ENCODE measurements at places on chromosomes 6 and 20.

DNA sequence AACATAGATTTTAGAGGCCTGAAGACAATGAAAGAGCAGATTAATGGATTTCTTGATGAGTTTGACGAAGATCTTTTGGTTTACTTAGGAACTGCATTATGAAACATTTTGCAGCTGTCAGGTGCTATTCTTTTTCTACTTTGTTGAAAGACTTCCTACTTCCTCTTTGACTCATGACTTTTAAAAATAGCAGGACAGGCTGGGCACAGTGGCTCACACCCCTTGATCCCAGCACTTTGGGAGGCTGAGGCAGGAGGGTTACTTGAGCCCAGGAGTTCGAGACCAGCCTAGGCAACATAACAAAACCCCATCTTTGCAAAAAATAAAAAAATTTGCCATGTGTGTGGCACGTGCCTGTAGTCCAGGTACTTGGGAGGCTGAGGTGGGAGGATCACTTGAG, 52.0 kb downstream of the ITCH start:
- no peak for DNase-seq

DNA sequence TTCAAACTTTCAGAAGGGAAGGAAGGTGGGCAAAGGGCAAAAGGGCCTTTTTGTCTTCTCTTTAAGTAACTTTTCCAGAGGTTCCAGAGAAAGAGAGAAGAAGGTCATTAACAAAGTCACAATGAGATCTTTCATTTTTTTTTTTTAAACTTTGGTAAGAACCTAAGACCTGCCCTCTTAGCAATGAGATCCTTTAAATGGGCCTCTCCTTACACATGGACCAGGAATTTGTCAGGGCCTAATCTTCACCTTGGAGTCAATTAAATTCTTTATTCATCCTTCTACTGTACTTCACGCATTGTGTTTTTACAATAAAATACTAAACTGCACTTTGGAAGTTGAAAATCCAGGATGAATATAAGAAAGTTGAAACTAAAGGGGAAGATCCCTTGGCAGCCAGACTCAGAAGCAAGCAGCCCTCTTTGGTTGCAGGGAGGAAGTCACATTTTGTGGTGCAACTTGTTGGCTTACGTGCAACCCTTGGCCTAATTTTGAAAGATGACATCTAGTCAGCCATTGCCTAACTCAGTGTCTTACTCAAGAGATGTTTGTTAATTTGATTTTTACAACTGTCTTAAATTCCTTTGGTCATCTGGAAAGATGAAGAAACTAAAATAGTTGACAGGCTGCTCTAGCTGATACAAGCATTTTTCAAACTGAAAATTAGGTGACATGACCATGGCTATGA, 11.9 kb upstream of the TMEM170B start:
- DNase-seq, result no peak

DNA sequence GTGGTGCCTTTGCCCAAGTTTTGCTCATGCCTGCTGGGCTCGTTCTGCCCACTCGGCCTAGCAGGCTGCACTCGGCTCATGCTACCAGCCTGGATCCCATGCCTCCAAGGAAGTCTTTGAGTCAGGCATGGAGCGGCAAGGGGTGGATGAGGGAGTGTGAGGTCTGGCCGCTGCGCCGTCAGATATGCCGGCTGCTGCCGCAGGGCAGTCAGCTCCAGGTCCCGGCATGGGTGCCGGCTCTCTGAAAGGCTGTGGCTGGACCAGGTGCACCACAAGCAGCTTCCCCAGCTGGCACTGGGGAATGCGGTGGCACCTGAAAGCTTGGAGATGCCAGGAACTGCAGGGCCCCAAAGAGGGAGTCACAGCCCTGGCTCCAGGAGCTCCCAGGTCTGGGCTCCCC, 75.5 kb downstream of the GPR63 start:
- DNase-seq, result no peak

DNA sequence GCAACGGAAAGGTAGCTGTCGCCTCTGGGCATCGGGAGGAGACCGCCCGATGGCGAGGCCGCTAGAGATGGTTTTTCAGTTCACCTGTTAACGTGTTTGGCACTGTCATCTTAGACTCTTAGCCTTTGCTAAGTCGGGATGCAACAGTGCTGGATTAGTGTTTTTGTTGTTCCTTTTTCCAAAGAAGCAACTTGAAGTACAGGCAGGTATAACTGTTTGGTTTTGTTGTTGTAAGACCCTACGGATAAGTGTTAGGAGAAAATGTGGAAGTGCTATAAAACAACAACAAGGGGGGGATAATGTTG, 723 bp downstream of the MANEA start:
- DNase-seq, result peak; percentile 0

DNA sequence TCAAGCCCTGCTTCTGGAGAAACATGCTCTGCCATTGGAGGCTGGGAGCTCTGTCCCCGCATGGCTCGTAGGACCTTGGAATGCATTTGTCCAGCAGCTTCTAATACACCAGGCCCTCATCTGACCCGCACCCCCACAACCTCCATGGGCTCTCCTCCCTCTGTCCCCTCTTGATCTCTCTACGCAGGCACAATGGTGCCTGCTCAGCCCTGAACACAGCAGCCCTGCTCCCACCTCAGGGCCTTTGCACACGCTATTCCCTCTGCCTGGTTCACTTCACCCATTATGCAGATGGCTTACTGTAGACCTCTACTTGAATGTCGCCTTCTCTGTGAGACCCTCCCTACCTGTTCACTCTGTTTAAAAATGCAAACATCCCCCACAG, 27.0 kb upstream of the PTGIS start:
- no peak for DNase-seq

DNA sequence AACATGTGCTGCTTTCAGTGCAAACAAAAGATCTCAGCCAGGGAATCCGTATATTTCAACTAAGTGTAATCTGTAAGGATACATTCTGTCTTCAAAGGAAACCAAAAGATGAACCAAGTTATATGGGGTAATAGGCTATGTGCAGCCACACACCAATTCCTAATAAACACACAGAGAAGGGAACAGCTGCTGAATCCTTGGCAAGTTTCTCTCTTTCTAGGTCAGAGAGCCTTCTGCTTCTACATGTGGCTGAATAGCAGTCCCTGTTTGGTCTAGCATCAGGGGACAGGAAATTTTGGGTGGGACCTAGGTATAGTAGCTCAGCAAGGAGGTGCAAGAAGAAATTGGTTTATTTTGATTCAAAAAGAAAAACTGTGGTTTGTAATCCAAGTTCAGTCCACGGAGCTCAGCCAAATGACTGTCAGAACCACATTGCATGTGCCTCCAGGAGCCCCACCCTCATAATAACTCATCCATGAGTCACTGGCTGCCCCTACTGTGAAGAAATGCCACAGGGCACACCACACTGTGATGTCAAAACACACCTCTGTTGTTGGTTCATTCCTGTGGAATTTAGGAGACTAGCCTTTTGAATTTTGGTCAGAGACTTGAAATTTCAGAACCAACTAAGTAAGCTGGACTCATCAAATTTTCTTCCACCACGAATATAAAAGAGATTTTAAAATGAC, 21.1 kb downstream of the SPTLC3 start:
- DNase-seq, result no peak

- peak; percentile 16 for DNase-seq
Observed at GRCh38 chr6:29845405-29846006, 17.9 kb downstream of the HLA-G start.

- no peak for DNase-seq
Observed at GRCh38 chr20:48025051-48025515, 239.8 kb upstream of the SULF2 start.

- DNase-seq, result no peak
Observed at GRCh38 chr6:160386869-160387530, 38.8 kb downstream of the SLC22A3 start.

- no peak for DNase-seq
Observed at GRCh38 chr6:128024046-128024445, 123.2 kb upstream of the THEMIS start.

GRCh38 chr6:50979171-50979525, 160.5 kb downstream of the TFAP2B start:
- no peak for DNase-seq

Measured in activated T-helper 1 cell treated with Interleukin-2 at 50 U/mL for 16 hours (primary cell).